Right cardiac atrium (tissue), 5 donors: ENCODE measurements at places on chromosomes 6 and 20. TPM values are rescaled to one million over a fixed set of nuclear protein-coding genes. Genes with fewer than 3 reads are reported as not detected.

Gene EYA4
- total RNA-seq = 18.8 TPM

Gene OVOL2
- total RNA-seq = not detected

Gene FAXC
- not detected for total RNA-seq

Gene SRSF6
- total RNA-seq = 69.1 TPM

Gene DDO
- total RNA-seq = 9.2 TPM

Gene OOEP
- total RNA-seq = 0.24 TPM

Gene SEL1L2
- total RNA-seq = not detected

DNA sequence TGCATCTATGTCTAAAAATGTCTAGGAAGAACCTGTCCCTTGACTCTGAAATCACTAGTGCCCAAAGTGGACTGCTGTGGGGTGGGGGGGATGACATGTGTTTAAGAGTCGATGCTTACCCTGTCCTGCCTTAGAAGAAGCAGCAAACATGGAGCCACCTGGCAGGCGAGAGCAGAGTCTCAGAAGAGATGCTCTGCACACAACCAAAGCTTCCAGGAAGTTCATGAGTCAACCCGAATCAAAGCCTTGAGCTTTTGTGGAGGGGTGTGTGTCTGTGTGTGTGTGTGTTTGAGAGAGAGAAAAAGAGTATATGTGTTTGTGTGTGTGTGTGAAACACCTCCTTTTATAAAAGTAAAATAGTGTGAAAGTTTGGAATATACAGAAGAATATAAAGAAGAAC is 269.9 kb downstream of the ALDH8A1 start:
- no peak for DNase-seq

DNA sequence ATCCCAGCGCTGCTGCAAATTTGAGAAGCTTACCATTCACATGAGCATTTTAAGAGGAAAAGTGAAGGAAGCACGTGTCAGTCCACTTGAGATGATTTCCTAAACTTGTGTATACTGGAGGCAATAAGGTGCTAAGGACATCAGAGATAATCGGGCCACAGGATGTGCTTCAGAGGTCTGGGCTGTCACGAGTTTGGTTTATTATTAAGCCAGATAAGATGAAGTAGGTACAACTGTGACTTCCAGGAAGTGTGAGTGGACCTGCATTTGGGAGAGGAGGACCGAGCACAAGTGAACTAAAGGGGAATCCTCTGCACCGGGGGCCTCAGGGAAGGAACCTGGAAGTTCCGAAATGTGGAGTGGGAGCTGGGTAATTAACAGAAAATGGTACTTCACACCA is 1.4 kb downstream of the SAMD5 start:
- no peak for DNase-seq

GRCh38 chr6:168469521-168469920 is 28.5 kb downstream of the SMOC2 start:
- peak; percentile 73 for DNase-seq

DNA sequence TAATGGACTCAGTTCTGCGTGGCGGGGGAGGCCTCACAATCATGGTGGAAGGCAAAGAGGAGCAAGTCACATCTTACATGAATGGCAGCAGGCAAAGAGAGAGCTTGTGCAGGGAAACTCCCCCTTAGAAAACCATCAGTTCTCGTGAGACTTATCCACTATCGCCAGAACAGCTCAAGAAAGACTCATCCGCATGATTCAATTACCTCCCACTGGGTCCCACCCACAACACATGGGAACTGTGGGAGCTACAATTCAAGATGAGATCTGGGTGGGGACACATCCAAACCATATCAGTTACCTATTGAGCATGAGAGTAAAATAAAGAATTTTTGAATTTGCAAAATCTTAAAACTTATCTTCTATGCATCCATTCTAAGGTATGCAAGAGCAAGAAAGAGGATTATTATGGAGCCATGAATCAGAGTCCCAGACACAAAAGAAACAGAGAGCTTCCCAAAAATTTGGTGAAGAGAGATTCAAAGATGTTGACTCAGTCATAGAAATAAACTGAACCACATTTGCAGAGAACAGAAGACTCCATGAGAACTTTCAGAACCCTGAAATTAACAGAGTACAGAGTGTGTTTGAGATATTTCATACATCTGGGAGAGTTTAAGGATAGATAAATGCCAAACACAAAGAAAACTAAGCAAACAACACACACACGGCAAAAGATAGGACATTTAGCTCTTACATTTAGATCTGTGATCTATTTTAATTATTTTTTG is 17.1 kb upstream of the MOXD1 start:
- no peak for DNase-seq

DNA sequence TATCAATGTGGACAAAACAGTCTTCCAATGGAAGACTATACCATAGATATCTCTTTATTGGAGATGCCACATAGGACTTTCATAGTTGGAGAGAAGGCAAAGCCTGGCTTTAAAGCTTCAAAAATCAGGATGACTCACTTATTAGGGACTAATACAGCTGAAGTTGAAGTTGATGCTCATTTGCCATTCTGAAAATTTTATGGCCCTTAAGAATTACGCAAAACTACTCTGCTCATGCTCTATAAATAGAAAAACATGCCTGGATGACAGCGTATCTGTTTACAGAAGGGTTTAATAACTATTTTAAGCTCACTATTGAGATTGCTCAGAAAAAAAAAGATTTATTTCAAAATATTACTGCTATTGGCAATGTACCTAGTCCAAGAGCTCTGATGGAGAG is 155.5 kb upstream of the DST start:
- no peak for DNase-seq

- peak; percentile 58 for DNase-seq
Observed at GRCh38 chr20:33672426-33673113, 1.7 kb downstream of the NECAB3 start.

DNA sequence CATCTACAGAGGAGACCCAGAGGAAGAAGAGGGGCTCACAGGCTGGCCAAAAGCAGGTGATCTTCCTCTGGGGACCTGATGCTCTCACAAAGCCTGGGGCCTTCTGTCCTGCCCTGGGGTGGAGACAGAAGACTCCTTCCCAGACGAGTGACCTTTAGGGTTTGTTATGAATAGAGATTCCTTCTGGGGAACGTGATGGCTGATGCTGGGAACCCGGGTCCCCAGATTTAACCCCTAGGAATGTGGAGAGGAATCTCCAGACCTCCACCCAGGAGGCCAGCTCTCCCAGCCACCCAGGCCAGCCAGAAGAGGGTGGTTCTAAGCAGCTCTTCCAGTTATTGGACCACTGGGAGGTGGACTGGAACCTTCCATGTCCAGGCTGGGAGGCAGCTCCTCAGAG is 16.8 kb upstream of the CCN5 start:
- DNase-seq = no peak

DNA sequence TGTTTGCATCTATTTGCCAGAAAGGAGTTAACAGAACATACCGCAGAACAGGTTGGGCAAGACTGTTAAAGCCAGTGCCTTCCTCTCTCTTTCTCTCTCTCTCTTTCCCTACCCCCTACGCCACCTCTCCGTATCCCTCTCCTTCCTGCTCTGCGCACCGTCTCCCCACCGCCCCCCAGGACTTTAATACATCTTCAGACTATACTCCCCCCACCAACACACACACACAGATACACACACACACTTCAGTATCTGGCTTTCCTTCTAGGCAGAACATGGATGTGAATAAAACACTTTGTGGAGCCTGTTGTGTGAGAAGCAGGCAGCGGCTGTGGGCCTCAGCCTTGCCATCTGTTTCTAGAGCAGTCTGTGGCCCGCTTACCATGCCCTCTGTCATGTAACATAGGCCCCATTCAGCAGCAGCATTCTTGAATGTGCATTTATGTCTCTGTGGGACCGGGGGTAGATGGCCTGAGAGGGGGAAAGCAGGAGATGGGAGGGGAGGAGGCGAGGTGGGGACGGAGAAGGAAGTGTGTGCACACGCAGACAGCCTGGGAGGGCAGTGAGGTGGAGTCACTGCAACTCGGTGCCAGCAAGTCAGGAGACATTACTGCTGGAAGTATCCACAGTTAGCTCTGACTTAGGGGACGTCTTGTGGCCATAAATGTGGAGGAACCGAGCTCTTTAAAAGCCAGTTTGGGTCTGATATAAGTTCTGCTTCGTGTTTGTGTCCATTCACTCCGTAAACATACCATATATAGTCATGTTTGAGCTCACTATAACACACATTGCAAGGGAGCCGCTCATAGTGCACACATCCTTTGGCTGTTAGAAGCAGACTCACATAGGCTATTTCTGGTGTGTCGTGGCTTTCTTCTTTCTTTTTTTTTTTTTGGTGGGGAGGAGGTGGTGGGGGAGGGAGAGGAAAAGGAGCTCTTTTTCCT is 38.4 kb downstream of the RREB1 start:
- peak; percentile 68 for DNase-seq

- no peak for DNase-seq
Observed at GRCh38 chr20:60142587-60142986, 184.4 kb downstream of the CDH26 start.

DNA sequence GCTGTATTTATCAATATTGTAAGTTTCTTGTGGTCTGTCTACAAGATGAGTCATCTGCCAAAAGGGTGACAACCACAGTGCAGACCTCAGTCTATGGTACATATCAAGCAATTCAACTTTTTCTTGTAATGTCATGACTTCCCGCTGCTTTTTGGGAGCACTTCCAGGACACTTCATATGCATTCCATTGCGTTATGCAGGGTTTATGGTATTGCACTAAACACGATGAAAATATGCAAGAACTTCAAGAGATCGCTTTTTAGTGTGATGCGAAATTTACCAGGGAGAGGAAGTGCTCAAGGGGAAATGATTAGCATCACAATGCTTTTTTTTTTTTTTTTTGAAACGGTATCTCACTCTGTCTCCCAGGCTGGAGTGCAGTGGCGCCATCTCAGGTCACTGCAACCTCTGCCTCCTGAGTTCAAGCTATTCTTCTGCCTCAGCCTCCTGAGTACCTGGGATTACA is 166.5 kb downstream of the TFAP2A start:
- DNase-seq = no peak

- DNase-seq = no peak
Observed at GRCh38 chr20:7196481-7196880, 429.0 kb downstream of the BMP2 start.

- no peak for DNase-seq
Observed at GRCh38 chr6:157034436-157035230, 257.5 kb downstream of the ARID1B start.

DNA sequence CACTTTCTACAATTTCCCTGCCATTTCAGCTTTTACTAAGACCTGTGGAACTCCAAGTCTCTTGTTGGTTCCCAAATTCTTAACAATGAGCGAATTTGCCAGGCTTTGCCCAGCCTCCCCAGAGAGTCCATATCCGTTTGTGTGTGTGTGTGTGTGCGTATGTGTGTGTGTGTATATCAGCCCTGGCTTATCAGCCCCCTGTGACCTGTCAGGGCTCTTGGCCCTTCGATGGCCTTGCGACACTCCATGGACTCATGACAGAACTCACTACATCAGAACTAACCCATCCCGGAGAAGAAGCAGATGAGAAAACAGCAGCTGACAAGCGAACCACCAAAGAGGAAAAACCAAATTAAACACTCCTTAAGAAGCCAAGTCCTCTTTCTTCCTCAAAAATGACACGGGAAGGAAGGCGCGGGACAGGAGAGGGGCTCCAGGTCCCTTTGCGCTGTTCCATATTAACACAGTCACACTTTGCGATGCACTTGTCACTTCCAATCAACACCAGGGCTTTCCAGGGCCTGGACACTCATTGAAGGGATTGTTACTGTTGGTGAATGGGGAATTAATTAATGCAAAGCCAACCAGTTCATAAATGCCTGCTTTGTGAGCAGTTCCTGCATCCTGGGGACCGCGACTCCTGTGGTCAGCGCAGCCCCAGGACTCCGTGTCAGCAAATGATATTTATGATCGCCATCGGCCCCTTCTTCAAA is 524.0 kb downstream of the CD83 start:
- DNase-seq = peak; percentile 36

DNA sequence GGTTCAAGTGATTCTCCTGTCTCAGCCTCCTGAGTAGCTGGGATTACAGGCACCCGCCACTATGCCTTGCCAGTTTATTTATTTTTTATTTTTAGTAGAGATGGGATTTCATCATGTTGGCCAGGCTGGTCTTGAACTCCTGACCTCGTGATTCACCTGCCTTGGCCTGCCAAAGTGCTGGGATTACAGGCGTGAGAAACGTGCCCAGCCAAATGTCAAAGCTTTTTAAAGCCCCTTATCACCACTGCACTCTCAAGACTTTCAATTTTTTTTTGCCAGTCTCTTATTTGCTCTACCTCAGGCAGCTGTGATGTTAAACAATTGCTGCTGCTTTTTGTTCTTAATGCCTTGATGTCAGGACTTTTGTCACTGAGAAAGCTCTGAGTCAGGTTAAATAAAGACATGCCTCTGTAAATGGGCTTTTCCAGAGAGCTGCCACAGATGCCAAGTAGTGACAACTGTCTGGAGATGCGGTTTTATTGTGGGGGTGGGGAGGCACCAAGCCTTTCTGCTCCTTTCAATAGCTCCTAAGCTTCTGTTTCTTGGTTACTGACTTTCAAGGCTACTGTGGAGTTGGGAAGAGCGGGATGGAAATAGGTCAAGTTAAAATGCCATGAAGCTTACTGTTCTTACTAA is 29.2 kb downstream of the RSPH3 start:
- no peak for DNase-seq
